Stimulated activated CD4-positive, alpha-beta T cell treated with anti-CD3 and anti-CD28 coated beads, Interleukin-1b, Interleukin-23, amount 100 ng/mL, for 4 hours (primary cell): ENCODE measurements at places on chromosomes 1 and 21.

DNA sequence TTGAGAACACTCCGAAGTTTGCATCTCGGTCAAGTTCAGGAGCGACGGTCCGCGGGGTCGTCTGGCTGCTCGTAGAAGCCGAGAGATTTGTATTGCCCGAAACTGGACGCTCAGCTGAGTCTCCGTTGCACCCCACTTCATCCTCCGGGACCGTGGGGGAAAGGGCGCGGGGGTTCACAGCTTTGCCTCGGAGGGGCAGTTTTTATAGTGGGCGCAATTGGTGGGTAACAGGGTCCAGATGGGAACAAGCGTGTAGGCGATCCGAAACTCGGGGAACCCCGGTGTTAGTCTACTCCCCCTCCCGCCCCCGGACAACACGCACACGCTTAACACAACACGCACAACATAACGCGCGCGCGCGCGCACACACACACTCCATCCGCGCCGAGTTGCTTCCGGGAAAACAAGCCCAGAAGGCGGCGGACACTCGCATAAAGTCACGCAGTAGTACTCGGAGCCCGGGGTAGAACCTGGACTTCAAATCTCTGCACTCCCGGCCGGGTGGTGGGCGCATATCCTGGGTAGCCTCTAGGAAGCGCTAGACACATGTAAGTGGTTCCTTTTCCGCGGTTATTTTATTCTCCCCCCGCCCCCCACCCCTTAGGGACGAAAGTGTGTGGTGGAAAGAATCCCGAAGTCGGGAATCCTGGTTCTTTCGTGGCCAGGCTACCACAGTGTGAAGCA is 1.1 kb upstream of the JUN start:
- DNase-seq, result peak; percentile 75

DNA sequence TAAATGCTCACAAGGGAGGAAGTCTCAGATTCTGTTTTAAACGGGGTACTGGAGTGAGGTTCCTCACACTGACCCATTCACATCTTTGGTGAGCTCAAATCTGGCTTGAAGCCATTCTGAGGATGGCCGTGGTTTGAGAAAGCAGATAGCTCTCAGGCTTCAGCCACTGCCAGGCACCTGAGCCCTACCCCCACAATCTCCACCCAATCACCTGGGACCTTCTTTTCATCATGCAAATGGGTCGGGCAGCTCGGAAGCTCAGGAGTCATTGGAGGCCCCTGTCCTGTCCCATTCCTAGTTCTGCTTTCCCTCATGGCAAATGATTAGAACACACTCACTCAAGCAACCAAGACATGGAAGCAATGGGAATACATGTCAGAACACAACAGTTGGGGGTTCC is 141.4 kb upstream of the ETS2 start:
- DNase-seq, result no peak

GRCh38 chr1:167429612-167430011 is 88.7 kb downstream of the CD247 start:
- DNase-seq, result no peak

GRCh38 chr1:159054427-159054826 is 22.1 kb downstream of the AIM2 start:
- DNase-seq, result no peak

GRCh38 chr1:234538062-234538731 is 59.2 kb upstream of the TARBP1 start:
- DNase-seq, result no peak

DNA sequence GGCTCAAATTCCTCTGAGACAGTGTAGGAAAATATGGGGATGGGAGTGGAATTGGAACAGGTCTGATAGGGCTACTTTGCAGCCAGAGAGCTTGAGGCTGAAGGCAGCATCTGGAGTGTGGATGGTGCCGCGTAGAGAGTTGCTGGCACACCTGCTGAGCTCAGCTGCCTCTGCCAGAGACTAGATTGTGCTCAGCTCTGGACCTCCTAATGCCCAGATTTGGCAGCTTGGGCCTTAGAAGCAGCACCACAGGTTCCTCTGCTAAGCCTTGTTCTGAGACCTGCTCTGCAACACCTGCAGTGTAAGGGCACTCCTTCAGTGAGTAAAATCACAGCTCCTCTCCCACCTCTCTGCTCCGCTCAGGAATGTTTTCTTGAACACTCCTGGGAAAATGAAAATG is 23.3 kb downstream of the ACOT11 start:
- DNase-seq, result no peak
